A375 (cell line): ENCODE measurements at places on chromosomes 16 and 17. TPM values are rescaled to one million over a fixed set of nuclear protein-coding genes. Genes with fewer than 3 reads are reported as not detected.

Gene ABCC12
- total RNA-seq: 0.11 TPM in 1 of 2 replicates, not detected in the other

Gene KRTAP1-5
- total RNA-seq: not detected in 2 replicates

Gene PRR35
- total RNA-seq: 0.16 TPM in 1 of 2 replicates, not detected in the other

Gene SLC16A6
- 0.79 and 0.93 TPM in 2 replicates for total RNA-seq

Gene RGS9
- 1.8 and 2.2 TPM in 2 replicates for total RNA-seq

Gene ZDHHC1
- total RNA-seq: 1.4 TPM in 1 of 2 replicates, not detected in the other
